ENCODE measurements at places on chromosomes 5 and 9.

- no peak for DNase-seq
These were observed 90.1 kb downstream of the ADAMTS6 start for GRCh38 chr5:65391591-65391990.

DNA sequence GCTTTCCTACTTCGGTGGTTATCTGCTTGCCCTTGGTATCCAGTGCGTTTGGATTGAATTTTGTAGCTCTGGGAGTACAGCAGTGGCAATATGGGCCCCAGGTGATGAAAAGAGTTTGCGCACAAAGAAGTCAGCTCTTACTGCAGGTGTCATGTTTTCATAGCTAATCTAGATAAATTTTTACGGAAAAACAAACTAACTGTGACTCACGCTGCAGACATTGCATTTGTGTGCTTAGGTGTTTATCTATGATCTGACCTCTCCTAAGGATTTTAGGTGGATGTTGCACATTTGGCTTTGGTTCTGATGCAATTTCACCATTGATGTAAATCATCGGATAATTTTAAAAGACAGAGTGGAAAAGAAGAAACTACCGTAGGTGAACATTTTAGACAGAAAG is 92.1 kb downstream of the VCAN start:
- DNase-seq = no peak

- DNase-seq = no peak
These were observed 11.4 kb downstream of the HABP4 start for GRCh38 chr9:96461336-96461735.

DNA sequence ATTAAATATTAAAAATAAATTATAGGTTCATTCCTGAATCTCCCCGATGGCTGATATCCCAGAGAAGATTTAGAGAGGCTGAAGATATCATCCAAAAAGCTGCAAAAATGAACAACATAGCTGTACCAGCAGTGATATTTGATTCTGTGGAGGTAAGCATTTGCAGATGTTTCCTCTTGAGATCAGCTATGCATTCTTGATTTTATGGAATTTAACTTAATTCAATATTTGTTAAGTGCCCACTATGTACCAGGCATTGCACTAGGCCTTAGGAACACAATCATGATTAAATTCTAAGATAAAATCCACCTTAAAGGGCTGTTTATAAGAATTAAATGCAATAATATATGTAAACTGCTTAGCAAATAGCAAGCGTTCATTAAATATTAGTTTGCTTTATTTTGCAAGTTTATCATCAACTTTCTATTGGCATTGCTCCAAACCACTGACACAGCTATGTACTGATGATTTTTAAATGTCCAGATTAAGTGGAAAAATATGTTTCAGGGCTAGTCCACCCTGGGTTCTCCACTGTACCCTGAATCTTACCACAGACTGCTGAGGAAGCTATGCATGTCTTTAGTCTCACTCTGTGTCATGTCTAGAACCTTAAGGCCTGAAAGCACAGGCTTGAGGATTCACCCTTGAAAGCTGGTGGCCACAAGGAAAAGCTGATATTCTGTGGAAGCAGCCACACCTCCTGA is 33.2 kb downstream of the SLC22A4 start:
- no peak for DNase-seq

GRCh38 chr9:124038790-124039633 is 27.4 kb downstream of the LHX2 start:
- DNase-seq = no peak

GRCh38 chr9:137457406-137458193 is 1.5 kb downstream of the NSMF start:
- DNase-seq = no peak

- no peak for DNase-seq
These were observed 160.7 kb downstream of the CACNA1B start for GRCh38 chr9:138038244-138038671.

DNA sequence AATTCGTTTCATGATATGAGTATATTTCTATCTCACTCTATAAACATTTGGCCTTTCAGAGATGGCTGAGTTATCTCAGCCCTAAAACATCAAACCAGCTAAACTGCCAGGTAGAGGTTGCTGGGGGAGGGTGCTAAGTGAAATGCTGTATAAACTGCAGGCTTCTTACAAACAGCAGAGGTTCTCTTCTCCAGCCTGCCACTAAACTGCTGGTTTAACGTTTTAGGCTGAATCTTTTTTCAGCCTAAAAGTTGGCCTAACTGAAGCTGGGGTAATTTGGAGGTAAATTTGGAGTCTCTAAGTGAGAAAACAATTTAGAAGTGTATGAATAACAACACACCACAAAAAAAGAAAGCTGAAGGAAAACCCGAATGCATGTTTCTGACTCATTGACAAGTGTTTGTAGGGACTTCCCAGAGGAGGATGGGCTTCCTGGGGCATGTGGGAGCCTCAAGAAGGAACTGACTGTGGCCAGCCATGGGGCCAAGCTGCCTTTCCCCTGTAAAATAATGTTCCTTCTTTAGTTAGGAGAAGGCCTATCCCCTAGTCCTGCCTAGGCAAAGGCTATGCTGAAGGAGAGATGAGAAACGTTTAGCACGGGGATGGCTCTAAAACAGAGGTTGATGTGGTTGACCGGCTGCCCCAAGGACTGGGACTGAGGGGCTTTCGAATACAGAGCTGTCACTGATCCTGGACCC is 44.3 kb downstream of the SLC28A3 start:
- no peak for DNase-seq

GRCh38 chr5:73540192-73540591 is 25.2 kb downstream of the ANKRA2 start:
- no peak for DNase-seq

DNA sequence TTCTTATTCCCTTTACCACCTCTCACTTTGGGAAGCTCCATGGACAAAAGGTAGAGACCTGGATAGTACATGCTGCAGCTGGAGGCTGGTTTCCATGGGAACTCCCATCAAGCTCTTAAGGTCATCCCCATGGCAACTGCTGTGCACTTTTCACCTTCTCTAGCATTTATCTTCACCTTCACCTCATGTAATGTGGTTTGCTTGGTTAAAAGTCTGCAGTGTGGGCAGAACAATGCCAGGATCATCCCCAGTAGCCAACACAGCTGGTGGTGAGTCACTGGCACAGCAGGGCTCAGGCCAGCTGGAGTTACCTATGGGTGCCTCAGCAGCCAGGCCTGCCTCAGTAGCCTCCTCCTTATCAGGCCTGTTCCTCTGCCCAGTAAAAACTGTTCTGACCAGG is 210.5 kb downstream of the GRIA1 start:
- no peak for DNase-seq

All from D721Med (cell line).